Esophagus squamous epithelium (tissue), 5 donors: ENCODE measurements at places on chromosomes 16 and 17.

DNA sequence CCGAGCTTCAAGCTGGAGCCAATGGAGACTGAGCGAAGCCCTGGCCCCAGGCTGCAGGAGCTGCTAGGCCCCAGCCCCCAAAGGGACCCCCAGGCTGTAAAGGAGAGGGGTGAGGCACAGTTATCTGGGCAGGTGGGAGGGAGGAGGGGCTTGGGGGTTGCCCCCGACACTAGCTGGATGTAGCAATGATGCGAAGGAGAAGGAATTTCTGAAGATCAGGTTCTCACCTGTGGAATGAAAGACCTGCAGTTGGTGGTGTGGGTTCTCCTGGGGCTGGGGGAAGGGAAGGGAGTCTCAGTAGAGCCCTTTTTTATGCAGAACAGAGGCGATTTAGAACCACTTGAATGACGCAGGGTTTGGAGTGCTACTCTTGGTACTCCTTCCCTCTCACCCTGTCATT lies 1.8 kb downstream of the ZNF263 start:
- no peak for DNase-seq

DNA sequence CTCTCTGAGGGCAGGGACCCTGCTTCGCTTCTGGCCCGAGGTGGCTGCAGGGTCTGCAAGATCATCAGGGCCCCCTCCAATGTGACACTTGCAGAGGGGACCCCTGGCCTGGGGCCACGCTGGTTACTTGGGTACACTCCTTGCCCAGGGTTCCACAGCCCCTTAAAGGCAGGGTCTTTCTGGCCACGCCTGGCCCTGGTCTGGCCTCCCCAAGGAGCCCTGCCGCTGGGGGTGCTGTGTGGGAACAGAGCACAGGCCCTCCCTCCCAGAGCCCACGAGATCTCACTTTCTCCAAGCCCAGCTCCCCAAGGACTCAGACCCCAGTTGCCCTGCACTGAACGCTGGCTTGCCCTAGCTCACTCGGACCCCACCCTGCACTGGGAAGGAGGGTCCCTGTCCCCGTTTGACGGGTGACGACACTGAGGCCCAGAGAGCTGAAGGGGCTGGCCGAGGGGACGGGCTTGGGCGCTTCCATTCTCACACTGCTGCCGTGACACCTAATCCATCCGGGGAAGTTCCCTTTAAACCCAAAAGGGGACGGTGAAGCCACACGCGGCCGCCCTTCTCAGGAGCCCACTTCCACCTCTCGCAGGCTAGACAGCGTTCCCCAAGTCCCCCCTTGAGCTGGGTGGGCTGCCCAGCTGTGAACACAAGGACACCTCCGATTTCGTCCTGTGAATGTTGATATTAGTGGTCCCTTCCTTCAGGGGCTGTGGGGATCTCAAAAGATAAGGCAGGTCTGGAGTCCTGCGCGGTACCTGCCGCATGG lies 26.9 kb upstream of the OSGIN1 start:
- DNase-seq, result no peak

GRCh38 chr17:5819396-5819795 lies 235.1 kb upstream of the NLRP1 start:
- no peak for DNase-seq

DNA sequence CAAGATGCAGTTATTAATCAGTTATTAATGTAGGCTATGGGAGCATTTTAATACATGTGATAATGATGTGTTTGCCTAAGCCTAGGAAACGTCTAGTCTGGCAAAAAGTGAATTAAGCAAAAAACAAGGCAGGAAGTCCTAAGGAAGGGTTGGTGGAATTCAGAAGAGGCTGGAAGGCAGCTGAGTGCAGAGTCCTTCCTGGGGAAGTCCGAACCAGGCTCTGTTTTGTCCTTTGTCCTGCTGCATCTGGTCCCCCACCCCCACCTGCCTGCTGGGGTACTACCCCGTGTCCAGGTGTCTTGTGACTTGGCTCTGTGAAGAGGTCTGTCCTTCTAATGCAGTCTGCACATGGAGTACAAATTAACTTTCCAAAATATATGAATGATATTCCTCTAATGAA lies 1.5 kb upstream of the MYH10 start:
- no peak for DNase-seq

- no peak for DNase-seq
These were observed 44.2 kb downstream of the PSMD12 start for GRCh38 chr17:67322042-67322787.

DNA sequence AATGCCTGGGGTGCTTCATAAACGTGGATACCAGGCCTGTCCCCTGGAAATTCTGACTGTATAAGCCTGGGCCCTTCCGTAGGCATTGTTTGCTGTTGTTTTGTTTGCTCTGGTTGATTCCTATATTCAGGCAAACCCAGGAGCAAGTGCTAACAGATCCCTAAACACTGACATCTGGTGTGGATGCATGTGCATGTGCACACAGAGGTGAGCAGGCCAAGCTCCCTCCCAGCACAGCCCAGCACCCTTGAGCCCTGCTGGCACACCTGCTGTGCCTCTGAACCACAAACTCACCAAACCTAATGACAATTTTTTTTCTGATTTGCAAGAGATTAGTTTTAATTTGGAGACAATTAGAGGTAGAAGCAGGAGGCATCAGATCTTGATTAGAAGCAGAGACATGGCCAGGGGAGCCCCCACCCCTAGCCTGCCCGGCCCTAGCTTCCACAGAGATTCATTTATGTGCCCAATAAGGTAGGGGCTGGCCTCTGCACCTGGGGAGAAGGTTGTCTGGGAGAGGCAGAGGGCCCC lies 40.4 kb downstream of the TMEM132E start:
- DNase-seq, result no peak

- no peak for DNase-seq
These were observed 30.3 kb downstream of the DBNDD1 start for GRCh38 chr16:89988951-89989350.

DNA sequence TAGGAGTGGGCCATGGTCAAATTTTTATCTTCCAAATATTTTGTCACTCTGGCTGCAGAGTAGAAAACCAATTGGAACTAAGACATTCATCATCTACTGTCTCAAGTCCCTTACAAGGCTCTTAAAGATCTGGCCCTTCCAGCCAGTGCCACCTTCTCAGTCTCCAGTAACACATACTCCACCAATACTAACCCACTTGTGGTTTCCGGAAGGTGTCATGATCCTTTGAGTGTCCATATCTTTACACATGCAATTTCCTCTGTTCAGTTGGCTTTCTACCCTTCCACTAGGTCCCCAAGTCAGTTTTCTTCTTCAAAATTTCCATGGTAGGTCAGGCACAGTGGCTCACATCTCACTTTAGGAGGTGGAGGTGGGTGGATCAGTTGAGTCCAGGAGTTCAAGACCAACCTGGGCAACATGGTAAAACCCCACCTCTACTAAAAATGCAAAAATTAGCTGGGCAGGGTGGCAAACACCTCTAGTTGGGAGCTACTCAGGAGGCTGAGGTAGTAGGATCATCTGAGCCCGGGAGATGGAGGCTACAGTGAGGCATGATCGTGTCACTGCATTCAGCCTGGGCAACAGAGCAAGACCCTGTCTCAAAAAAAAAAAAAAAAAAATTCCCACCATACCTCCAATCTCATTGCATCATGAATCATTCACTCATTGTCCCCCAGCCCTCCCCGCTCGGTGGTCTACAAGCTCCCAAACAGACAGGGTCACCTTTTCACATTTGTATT lies 6.0 kb upstream of the GRB2 start:
- no peak for DNase-seq

GRCh38 chr17:30782206-30782605 lies 42.3 kb downstream of the CRLF3 start:
- DNase-seq, result no peak
